Esophagus squamous epithelium (tissue), 5 donors: ENCODE measurements at places on chromosomes 2 and 18.

DNA sequence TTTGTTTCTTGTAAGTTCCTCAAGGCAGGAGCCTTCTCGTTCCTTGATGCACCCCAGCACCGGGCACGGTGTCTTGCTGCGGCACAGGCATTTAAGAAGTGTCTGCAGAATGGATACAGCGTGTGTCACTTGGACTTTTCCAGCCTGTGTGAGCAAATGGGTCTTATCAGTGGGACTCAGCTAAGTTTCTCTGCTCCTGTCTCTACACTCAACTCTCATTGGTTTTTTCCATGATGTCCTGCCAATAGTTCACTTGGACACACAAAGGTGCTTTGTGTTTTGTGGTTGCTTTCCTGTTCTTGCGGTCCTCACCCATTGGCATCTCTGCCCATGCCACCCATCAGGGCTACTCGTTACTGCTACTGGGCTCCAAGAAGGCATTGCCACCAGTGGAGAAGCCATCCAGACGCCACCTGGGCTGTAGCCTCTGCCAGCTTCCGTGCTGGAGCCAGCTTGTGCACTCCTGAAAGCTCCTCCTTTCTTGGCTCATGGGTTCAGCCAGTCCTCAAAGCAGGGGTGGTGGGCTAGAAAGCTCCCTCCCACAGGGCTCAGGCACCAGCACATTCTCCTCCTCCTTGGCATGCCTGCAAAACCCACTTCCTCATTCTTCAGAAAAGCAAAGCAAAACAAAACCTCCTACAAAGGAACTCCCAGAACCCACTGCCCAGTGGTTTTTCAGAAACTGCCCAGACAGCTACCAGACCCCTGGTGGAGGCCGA, 41.4 kb downstream of the IL1R2 start:
- no peak for DNase-seq

- DNase-seq, result no peak
Measured at GRCh38 chr2:102010902-102011301, 19.1 kb downstream of the IL1R2 start.

GRCh38 chr2:170145191-170145590, 32.8 kb upstream of the MYO3B start:
- DNase-seq, result no peak

- no peak for DNase-seq
Measured at GRCh38 chr18:25544546-25545287, 192.8 kb upstream of the ZNF521 start.

GRCh38 chr2:31319406-31320175, 85.6 kb downstream of the EHD3 start:
- no peak for DNase-seq

GRCh38 chr18:2223449-2223848, 347.9 kb downstream of the METTL4 start:
- no peak for DNase-seq

DNA sequence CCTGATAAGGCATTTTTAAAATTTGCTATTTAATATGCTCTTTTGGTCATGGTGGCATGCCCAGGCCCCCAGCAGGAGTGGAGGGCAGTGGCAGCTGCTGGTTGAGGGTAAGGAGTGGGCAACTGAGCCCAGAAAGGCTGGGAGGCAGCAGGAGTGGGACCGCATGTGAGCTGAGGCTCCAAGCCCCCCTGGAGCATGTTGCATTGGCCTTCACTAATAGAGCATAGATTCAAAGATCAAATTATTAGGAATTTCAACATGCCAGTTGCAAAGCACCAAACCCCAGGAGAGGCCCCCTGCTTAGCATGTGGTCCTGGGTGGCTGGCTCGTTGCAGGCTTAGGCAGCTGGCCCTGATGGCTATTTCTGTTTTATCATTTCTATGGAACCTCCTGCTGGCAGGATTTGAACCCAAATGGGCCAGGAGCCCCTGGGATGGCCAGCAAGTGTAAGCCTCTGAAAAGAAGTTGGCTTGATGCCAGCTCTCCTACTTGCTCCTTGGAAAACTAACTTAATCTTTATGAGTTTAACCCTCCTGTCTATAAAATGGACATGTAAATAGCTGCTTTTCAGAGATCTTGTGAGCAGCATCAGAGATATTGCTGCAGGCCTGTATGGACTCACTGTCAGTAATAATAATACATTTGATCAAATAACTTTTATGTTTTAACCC, 42.1 kb upstream of the TMEM131 start:
- no peak for DNase-seq

GRCh38 chr2:100960688-100961087, 41.4 kb upstream of the RPL31 start:
- DNase-seq, result no peak

GRCh38 chr2:17322461-17322860, 195.8 kb downstream of the RAD51AP2 start:
- no peak for DNase-seq

- DNase-seq, result no peak
Measured at GRCh38 chr2:189076120-189076519, 101.9 kb downstream of the COL3A1 start.

DNA sequence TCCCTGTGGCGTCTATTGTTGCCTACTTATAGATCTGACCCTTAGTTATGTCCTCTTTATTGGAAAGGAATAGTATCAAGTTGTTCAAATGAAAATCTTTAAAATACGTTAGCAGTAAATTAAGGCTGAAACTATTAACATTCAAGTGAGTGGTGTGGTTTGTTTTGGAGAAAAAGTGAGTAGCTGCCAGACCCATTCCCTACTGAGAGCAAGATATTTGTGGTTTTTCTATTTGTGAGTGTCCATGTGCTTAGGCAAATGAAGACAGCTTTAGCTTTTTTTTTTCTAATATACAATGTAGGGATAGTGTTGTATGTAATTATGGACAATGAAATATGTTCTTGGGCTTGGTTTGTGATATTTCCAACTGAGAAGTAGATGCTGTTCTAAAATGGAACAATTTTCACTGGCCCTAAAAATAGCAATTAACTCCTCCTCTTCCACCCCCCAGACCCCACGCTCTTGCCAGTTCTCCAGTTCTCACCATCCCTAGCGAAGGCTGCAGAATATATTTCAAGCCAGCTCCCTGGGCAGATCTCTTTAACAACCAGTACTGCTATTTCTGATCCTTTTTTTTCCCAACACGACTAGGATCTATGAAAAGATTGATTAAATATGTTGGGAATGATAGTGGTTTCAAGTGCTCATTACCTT, 83.1 kb downstream of the CCDC85A start:
- no peak for DNase-seq

DNA sequence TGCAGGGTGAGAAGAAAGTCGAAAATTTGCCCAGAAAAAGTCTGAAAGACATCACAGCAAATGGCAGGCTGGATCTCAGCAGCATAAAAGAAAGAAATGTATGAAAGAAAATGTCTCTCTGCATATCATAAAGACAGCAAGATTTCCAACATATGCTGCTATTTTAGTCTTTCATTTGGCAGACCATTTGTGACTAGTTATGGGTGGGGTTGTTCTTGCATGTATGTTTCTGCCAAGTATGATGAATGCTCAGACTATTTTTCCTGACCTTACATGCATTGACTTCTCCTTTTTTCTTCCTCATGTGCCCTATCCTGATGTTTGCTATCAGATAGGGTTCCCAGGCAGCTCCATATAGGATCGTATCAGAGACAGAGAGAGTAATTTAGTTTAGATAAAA, 58.5 kb upstream of the PARD3B start:
- no peak for DNase-seq
